ENCODE measurements at places on chromosomes 11 and 22.

GRCh38 chr22:36510966-36511881 lies 4.4 kb upstream of the FOXRED2 start:
- DNase-seq: peak; percentile 49

GRCh38 chr11:93908689-93909088 lies 58.3 kb upstream of the VSTM5 start:
- DNase-seq: peak; percentile 33

DNA sequence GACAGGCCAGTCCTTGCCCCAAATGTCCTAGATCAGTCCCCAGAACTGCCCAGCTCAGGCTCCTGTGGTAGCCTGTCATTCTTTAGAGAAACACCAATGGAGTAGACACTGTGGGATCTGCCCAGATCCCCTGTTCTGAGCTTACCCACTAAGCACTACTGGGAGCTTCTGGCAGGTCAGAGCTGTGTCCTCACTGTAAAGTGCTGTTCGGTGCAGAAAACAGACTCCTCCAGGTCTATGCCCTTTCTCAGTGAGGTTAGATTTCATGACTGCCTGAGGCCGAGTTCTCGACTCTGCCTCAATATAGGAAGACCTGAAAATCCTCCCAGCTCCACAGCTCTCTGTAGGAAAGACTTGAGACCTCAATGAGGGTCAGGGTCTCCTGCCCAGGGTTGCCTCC lies 67.5 kb upstream of the IGLL5 start:
- no peak for DNase-seq

DNA sequence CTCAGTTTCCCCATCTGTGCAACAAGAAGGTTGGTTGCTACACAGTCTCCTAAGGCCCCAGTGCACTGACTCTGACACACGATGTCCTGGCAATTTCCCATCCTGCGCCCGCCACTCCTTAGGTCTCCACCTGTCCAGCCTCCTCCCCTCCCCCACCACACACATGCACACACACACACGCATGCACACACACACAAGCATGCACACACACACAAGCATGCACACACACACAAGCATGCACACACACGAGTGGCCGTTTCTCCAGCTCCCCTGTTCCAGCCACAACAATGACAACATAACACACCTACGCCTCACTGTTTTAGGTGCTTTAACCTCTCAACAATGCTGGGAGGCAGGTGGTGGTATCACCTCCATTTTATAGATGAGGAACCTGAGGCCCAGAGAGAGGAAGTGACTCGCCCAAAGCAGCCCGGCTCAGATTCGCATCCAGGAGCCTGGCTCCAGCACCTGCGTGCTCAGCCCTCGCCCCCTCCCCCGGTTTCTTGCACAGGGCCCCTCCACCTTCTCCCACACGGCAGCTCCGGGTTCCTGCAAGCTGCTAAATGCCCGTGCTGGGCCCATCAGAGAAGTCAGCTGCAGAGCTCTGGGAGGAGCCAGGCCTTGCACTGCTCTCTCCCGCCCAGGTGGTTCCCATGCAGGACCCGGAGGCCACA lies 13.0 kb downstream of the CYTH4 start:
- DNase-seq: no peak

- no peak for DNase-seq
Observed at GRCh38 chr11:15941206-15941770, 415.1 kb downstream of the SOX6 start.

- DNase-seq: peak; percentile 46
Observed at GRCh38 chr11:78202733-78203167, 14.0 kb downstream of the USP35 start.

- DNase-seq: peak; percentile 31
Observed at GRCh38 chr11:128555606-128556005, 31.8 kb downstream of the ETS1 start.

DNA sequence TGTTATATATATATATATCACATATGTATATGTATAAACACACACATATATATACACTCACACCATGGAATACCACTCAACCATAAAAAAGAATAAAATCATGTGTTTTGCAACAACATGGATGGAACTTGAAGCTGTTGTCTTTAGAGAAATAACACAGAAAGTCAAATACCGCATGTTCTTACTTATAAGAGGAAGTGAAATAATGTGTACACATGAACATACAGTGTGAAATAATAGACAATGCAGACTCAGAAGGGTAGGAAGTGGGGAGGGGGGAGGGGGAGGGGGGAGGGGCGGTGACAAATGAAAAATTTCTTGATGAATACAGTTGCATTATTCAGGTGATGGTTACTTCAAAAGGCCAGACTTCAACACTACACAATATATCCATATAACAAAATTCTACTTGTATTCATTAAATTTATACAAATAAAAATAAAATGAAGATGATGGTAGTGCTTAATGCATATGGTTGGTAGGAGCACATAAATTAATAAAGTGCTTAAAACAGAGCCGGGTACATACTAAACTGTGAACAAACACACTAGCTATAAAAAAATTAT lies 5.8 kb upstream of the OR5B2 start:
- no peak for DNase-seq

- DNase-seq: peak; percentile 39
Observed at GRCh38 chr11:9765320-9766101, 101.6 kb downstream of the SWAP70 start.

DNA sequence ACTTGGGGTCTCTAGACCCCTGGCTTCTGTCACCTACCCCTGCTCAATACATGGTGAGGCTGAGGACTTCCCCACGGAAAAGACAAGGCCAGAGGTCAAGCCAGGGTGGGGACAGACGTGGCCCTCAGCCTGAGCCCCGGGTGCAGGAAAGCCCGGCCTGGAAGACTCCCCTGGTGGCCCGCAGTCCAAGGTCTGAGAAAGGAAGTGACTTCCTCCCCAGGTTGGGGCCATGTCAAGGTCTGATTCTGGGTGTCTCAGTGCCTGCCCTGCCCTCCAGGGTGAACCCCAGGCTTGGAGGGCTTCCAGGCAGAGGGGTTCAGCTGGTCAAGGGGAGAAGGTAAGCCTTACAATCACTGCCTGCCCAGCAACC lies 3.9 kb downstream of the CTSD start:
- no peak for DNase-seq

GRCh38 chr11:123616505-123617198 lies 37.8 kb downstream of the SCN3B start:
- DNase-seq: no peak

- DNase-seq: peak; percentile 71
Observed at GRCh38 chr22:46537946-46538813, 760 bp upstream of the CELSR1 start.

DNA sequence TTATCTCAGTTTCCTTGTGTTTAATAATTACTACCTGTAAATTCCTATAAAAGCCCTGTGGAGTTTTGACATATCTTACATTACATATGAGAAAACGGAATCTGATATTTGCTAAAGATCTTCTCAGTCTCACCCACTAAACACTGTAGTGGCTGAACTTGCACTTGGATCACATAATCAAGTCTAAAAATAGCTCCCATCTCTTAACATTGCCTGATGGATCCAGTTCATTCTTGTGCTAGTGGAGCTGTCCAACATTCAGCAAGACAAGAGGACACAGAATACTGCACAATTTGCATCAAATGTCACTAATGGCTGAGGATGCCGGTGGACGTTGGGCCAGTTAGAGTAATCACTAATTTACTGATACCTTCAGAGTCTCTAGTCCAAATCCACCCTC lies 569.9 kb upstream of the ANO5 start:
- DNase-seq: no peak

- DNase-seq: peak; percentile 83
Observed at GRCh38 chr11:75204685-75205563, 35.6 kb upstream of the TPBGL start.

- no peak for DNase-seq
Observed at GRCh38 chr22:37279331-37280181, 2.8 kb upstream of the CYTH4 start.

- DNase-seq: no peak
Observed at GRCh38 chr11:102223859-102224258, 93.4 kb upstream of the BIRC3 start.

GRCh38 chr22:49694462-49695260 lies 133.0 kb downstream of the BRD1 start:
- DNase-seq: no peak

GRCh38 chr11:93939084-93939760 lies 81.9 kb upstream of the HEPHL1 start:
- no peak for DNase-seq

- no peak for DNase-seq
Observed at GRCh38 chr11:58770166-58770565, 38.4 kb upstream of the GLYAT start.

- DNase-seq: no peak
Observed at GRCh38 chr11:65439331-65440181, 17.0 kb downstream of the NEAT1 start.

GRCh38 chr11:126332221-126332711 lies 23.2 kb upstream of the ST3GAL4 start:
- no peak for DNase-seq

DNA sequence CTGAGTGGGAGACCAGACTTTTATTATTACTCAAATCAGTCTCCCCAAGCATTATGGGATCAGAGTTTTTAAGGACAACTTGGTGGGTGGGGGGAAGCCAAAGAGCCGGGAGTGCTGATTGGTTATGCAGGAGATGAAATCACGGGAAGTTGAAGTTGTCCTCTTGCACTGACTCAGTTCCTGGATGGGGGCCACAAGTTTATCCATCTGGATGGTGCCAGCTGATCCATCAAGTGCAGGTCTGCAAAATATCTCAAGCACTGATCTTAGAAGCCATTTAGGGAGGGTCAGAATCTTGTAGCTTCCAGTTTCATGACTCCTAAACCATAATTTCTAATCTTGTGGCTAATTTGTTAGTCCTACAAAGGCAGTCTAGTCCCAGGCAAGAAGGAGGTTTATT lies 53.5 kb upstream of the LMO1 start:
- no peak for DNase-seq

DNA sequence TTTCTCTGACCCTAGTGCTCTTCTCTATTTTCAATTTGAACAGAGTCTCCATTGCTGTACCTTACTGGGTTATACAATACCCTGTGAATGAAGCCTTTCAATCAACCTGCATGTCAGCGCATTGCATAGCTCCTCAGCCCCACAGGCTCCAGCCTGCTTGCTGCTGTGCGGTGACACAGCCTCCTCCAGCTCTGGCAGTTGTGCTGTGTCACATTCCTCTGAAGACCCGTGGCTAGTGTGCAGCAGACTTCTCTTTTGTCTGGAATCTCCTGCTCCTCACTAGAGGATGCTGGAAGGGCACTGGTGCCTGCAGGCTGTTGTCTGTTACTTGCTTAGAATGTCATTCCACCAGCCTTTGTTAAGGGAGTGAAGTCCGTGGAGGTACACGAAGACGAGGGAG lies 390.1 kb upstream of the B3GAT1 start:
- DNase-seq: no peak

DNA sequence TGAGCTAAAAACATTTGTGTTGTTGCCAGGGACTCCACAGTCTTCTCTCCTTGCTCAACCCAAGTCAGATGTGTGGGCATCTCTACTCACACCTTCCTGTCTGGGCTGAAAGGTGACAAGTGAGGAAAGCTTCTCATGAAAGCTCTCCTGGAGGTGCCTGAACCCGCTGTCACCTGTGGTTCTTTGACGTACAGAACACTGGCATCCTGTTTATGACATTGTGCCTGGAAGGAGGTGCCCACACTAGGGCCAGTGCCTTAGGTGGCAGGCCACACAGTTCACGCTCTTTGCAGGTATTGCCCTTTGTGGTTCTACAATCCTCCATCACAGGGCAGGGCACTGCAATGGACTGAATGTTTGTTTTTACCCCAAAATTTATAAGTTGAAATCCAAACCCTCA lies 108.5 kb downstream of the CD44 start:
- DNase-seq: no peak

GRCh38 chr11:128765571-128766549 lies 72.0 kb downstream of the FLI1 start:
- DNase-seq: no peak

DNA sequence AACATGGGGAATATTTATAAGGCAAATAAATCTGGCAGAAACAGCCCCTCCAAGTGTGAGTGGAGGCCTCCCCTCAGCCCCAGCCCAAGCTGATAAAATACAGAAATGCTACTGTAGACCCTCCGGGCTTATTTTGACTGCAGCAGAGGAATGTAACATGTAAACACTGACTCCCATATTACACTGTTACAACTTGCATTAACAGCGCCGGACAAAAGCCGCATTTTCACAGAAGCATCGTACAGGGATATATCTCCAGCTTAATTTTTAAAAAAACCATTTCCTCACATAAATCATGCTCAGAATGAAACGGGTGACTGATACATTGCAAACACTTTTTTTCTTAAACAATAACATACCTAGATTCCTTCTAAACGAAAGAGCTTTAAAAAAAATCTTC lies 36.6 kb upstream of the COMT start:
- DNase-seq: no peak

DNA sequence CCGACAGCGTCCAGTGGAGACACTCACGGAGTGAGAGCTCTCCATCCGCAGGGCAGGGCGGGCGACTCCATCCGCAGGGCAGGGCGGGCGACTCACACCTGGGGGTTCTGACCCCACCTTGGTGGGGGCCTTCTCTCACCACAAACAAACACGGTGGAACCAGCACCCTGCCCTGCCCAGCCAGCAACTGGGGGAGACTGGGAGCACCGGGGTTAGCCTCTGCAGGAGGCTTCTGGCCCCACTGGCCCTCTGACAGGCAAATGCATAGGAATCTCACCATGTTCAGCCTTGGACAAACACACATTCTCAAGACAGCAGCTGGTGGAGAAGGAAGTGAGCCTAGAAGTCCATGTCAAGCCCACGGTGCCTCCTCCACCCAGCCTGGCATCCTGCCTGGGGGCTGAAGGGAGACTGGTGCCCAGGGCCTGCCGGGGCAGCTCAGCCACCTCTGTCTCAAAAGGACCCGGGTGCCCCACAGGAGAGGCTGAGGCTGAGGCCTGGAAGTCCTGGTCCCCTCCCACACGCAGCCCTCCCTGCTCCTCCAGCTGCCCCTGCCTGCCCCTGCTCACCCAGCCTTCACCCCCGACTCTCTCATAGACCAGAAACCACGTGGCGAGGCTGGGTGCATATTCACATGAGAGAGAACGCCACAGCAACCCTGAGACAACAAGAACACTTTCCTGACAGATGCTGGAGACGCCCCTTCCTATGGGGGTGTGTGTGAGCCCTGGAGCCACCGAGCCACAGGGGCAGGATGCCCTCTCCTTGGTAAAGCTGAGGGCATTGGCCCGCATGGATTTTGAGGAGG lies 98.4 kb upstream of the B3GAT1 start:
- DNase-seq: no peak

DNA sequence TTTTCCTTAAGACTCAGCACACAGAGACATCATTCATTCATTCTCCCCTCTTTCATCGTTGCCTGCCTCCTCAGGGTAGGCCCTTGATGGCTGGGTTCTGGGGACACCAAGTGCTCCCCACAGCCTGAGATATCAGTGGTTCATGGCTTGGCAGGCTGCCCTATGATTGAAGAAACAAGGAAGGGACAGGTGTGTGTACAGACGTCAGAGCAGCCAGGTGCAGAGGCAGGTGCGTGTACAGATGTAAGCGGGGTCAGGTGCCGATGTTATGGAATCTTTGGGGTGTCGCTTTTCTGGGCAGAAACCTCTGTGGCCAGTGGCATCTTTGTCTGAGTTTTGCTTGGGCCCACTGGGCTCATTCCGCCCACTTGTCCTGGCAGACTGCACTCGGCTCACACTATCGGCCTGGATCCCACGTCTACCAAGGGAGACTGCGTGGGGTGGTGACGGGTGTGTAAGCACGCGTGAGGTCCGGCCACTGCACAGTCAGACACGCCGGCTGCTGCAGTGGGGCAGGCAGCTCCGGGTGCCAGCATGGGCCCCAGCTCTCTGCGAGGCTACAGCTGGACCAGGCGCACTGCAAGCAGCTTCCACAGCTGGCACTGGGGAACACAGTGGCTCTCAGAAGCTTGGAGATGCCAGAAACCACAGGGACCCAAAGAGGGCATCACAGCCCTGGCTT lies 20.9 kb upstream of the KIAA0930 start:
- DNase-seq: no peak

- no peak for DNase-seq
Observed at GRCh38 chr11:115974703-115975102, 470.5 kb upstream of the CADM1 start.
